ENCODE measurements at places on chromosomes 7 and 10. TPM values are rescaled to one million over a fixed set of nuclear protein-coding genes. Genes with fewer than 3 reads are reported as not detected.

- no peak for DNase-seq
Observed at GRCh38 chr10:93280699-93281366, 201.3 kb downstream of the MYOF start.

MBL2 gene
- total RNA-seq = not detected

DNA sequence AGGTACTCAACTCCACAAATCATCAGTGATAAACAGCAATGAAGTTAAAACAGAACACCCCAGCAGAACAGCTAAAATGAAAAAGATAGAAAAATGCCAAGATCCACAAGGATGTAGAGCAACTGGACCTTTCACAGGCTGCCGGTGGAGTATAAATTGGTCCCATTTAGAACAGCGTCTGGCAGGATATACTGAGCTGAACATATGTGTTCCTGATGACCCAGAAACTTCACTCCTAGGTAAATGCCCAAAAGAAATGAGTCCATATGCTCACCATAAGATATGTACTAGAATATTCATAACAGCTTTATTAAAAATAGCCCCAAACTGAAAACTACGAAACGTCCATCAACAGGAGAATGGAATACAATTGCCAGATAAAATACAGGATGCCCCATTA is 102.4 kb downstream of the OAT start:
- no peak for DNase-seq

OR2A42 gene
- total RNA-seq = 0.56 TPM

SAP25 gene
- total RNA-seq = not detected

- no peak for DNase-seq
Observed at GRCh38 chr7:86908948-86909347, 150.5 kb downstream of the ELAPOR2 start.

- no peak for DNase-seq
Observed at GRCh38 chr10:58544135-58544534, 31.5 kb downstream of the BICC1 start.

DGKB gene
- total RNA-seq = 0.17 TPM

NEUROD6 gene
- not detected for total RNA-seq

UPK3B gene
- 6.0 TPM for total RNA-seq

DNA sequence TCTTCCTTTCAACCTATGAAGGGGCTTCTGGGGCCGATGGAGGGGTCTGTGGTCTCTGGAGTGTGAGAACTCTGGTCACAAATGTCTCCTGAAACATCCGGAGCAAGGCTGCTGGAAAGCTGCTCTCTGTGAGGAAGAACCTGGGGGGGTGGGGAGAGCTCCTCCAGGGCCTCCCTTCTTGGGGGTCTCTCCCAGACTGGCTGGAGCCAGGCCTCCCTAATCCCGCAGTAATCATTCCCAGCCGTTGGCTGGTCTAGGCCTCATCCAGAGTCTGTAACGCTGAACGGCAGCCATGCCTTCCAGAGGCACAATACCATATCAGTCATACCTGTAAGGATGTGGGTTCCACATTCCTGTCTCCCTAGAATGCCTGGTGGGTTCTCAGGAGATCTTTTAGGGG is 4.4 kb upstream of the LZTS2 start:
- DNase-seq = no peak

GRCh38 chr7:104818961-104819880 is 194.8 kb upstream of the KMT2E start:
- no peak for DNase-seq

DNA sequence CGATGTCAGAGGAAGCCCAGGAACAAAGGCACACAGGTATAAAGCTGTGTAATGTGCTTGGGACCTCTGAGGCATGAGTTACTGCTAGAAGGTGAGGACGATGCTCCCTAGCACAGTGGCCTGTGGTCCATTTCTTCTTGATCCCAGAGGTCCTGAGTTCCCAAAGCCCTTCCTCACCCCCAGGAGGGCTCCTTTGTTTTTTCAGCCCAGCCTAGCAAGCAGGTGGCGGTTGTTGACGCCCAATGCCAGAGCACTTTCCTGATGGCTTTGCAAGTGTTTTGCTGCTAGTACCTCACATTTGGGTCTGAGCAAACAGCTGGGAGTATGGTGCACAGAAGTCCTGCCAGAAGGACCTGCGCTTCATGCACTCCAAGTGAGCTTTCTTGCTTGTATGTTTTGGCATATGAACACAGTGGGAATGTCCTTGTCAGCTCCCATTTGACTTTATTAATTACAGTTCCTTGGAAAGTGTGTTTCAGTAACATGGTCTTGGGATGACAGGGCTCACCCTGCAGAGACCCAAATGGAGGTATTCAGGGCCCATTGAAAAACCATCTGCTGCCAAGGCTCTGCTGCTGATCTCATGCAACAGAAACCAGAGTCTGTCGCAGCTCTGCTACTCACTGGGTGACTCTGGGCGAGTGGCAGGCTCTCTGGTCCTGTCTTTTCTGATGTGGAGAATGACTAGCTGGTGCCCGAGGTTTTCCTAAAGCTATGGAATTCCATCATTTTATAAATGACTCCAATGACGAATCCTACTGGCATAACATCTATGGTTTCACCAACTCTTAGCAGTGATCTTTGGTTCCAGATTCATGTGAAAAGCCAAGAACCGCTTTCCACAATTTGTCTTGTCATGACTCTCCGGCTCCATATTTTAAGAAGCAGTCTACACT is 134.9 kb downstream of the ARID5B start:
- DNase-seq = no peak

DNA sequence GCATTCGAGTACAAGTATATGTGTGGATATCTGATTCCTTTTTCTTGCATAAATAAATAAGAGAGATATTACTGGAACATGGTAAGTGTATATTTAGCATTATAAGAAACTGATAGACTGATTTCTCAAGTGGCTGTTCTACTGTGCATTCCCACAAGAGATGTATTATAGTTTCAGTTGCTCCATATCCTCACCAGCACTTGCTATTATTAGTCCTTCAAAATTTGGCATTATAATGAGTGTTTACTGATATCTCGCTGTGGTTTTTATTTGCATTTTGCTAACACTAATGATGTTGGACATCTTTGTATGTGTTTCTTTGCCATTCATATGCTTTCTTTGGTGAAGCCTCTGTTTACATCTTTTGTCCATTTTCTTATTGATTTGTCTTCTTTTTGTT is 4.4 kb upstream of the CLRN3 start:
- no peak for DNase-seq

GSTO2 gene
- total RNA-seq = 35.5 TPM

DNA sequence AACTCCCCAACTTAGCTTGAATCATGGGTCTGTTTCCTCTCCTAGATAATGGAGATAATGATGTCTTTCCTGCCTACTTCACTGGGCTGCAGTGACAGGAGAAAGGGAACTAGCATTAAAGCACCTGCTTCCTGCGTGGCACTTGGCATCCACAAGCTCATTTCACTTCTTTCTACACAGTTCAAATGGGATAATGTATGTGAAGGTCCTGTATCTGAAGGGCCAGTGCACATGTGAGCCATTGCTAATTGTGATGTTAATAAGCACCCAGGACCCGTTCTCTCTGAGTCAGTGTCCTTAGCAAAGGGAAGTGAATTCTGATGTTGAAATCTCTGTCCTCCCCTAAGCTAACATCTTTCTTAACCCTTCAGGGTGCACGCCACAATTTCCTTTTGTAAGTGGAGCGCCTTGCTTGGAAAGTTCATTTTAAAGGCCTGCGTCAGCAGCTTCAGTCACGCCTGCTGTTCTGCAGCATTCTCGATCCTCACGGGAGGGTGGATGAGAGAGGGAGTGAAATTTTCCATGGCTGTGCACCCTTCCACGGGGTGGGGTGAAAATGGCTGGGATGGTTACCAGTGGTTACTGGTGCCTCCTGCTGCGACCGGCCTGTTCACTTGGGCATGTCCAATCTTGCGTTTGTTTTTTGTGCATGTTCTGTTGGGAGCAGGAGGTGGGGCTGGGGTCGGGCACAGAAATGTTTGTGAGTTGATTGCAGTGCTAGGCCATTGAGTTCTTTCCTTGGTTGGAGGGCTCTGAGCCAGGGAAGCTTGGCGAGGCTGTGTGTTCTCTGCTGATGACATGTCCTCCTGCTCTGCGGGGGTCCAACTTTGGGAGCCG is 59.2 kb downstream of the HK1 start:
- DNase-seq = peak; percentile 77

DNA sequence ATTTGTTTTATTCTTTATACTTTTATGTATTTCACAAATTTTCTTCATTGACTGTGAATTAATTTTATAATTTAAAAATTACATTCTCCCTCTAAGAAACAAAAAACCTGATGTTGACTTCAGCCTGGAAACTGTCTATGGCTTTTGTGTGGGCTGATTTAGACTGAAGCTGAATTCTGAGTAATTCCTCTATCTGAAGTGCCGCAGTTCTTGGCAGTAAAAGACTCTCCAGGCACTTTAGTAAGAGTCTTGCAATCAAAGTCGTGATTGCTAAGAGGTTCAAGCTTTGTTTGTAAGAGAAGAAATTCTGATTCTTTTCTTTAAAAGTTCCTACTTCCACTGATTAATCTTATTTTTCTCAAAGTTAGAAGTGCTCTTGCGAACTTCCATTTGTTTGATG is 3.4 kb upstream of the CEP41 start:
- DNase-seq = no peak

DNA sequence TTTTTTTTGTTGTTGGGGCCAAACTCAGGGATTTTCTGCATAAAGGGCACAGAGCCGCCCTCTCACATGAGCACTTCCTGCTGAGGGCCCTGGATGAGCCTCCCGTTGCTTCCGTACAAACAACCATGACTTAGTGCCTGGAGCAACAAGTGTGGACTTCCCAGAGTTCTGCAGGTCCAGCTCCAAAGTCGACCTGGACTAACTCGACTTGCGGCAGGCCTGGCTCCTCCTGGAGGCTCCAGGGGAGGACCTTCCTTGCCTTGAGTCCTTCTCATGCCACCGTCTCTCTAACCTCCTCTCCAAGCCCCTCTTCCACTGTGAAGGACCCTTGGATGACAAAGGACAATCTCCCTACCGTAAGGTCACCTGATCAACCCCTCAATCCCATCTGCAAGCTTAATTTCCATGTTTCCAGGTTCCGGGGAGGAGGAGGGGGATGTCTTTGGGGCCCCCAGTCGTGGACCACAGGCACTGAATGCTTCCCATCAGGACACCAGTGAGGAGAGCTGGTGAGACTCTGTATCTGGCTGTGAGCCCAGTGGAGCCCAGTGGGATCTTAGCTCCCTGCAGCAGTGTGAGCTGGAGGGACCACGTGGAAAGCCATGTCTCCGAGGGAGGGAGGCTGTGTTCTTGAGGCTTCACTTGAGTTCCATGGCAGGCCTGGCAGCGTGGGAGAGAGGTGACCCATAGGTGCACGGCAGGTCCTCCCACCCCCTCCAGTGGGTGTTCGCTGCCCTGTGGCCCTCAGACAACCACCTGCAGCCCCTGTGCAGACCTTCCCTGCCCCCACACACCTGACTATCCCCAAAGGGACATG is 199.5 kb upstream of the PPP2R2D start:
- no peak for DNase-seq

DGKI gene
- total RNA-seq = 2.1 TPM

CPEB3 gene
- total RNA-seq = 11.2 TPM

GRCh38 chr10:51074238-51075028 is at the start of gene PRKG1:
Gene PRKG1, plus strand, starts transcription at chr10:51074487.
- peak; percentile 91 for DNase-seq

DNA sequence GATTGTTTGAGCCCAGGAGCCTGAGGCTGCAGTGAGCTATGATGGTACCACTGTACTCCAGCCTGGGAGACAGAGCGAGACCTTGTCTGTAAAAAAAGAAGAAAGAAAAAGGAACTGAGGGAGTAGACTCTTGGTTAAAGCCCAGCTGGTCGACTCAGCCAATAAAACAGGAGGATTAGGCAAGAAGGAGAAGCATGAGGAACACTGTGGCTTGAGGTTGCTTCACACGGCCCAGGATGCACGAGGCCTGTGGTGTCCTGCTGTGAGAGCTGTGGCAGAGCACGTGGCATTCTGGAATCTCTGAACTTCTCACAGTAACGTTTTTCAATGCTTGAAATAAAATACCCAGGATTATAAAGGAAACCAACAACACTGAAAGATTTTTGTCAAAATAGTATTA is 93.3 kb downstream of the CUL2 start:
- DNase-seq = no peak

PLEKHS1 gene
- total RNA-seq = 0.98 TPM

DNA sequence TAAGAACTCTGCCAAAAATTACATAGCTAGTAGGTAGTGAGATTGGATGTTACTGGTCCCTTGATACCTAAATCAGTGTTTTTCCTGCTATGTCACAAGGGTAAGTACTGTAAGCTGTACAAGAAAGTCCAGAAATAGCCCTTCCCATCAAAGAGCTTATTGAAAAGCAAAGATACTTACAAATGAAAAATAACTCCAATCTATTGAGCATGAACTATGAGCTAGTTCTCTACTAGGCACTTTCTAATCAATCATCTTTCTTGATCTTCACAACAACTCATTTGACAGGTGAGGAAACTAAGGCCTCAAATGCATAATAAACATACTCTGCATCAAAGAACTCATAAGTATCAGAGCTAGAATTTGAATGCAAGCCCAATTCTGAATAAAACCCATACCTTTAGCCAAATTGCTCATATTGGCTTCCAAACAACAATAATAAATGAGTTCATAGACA is 249.8 kb upstream of the TCF7L2 start:
- no peak for DNase-seq

CALHM3 gene
- not detected for total RNA-seq

METTL27 gene
- total RNA-seq = 2.0 TPM

DNA sequence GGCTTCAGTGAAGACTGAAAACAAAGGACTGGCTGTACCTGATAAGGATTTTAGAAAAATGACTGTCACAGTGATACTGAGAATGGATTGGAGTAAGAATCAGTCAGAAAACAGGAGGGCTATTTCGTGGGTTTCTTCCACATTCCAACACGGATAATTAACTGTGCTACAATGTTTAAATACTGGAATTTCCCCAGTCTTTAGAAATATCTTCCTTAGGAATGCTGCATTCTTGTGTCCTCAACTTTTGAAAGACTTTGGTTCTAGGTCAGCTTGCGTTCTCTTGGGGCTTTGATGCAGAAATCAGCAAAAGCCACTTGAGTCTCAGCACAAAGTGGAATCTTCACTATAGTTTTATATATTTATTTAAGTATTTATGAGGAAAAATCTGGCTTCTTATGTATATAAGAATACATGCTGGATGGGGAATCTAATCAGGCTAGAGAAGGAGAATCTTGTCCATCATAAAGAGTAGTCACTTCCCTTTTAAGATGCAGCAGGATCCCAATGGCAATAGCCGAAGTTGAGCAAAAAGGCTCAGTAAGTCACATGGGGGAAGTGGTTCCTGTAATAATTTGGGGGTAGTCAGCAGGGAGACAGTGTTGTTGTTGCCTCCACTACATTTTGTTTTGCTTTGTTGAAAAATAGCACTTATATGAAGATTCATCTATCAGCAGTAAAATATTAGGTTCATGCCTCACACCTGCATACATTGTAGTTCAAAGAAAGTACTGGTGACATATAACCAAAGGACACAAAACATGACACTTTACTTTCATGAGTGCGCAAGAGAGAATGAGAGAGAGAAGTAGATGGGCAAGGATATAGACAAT is 86.0 kb downstream of the CH25H start:
- no peak for DNase-seq

TACC2 gene
- total RNA-seq = 261 TPM

TSPAN13 gene
- 11.8 TPM for total RNA-seq

DNA sequence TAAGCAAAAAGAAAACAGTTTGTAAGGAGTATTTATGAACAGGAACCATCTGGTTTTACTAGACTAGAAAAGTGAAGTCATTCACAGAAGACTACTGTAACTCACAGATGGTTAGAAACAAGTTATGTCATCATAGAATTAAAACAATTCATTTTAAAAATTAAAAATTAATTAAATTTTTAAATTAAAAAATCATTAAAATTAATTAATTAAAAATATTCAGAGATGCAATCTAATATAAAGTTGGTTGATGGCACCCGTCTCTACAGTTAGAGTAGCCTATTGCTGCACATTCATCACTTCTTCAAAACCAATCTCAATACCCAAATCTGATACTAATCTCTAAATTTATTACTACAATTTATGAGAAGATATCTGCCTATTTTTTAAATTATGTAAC is 454.8 kb upstream of the NUPR2 start:
- no peak for DNase-seq
